Activated naive CD4-positive, alpha-beta T cell treated with anti-CD3 and anti-CD28 coated beads, Interleukin-2, amount 50 U/mL, for 16 hours (primary cell): ENCODE measurements at places on chromosomes 7 and 10.

DNA sequence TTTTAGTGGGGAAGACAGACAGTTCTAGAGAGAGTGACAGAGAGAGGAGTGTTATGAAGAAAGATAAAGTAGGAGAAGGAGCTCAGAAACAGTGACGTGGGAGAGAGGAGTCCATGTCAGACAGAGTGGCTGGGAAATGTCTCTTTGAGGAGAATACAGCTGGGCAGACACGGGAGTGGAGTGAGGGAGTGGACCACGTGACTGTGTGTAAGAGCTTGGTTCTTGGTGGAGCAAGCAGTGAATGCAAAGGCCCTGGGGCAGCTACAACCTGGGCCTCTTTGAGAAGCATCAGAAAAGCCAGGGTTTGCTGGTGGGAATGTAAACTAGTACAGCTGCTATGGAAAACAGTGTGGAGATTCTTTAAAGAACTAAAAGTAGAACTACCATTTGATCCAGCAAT is 11.9 kb upstream of the PLEKHS1 start:
- no peak for DNase-seq

- no peak for DNase-seq
Measured at GRCh38 chr10:133150226-133150625, 9.8 kb upstream of the KNDC1 start.

GRCh38 chr10:36573246-36573645 is 552.2 kb upstream of the ANKRD30A start:
- DNase-seq, result no peak

GRCh38 chr10:45461034-45461433 is 87.0 kb downstream of the ALOX5 start:
- no peak for DNase-seq

- no peak for DNase-seq
Measured at GRCh38 chr7:27364344-27364758, 121.7 kb downstream of the EVX1 start.

GRCh38 chr7:15604166-15604565 is 42.4 kb upstream of the AGMO start:
- DNase-seq, result no peak

DNA sequence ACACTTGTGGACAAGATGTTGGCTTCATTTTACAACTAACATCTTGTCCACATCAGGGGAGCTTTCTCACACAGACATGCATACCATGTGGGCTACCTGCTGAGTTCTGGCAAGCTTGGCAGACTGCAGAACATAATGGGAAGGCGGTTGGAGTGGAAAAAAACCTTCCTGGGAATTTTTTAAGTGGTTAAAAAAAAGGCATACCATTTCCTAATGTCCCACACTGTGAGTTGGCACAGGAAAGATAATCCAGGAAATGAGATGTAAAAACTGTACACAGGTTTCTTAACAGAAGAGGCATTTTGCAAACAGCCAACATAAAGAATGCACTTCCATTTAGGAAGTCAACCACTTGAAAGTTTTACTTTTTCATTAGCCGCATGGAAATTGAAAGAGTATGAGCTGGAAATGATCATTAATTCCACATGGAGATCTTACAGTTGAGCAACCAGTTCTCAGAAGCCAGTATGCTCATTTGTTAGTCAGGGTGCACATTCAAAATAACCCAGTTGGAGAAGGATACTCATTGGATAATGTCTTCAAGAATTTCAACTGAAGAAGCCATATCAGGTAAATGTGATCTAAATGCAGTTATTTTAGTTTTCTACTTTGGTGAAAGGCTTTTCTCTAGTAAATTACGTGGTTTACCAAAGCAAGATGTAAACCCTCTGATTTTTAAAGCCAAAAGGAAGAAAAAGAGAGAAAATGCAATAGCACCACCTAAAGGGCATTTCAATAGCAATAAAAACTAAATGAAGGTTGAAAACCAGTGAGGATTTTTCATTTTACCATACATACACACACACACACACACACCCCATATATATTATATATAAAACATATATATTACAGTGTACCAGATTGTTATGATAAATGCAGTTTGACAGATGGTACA is 194.0 kb downstream of the TAX1BP1 start:
- no peak for DNase-seq

DNA sequence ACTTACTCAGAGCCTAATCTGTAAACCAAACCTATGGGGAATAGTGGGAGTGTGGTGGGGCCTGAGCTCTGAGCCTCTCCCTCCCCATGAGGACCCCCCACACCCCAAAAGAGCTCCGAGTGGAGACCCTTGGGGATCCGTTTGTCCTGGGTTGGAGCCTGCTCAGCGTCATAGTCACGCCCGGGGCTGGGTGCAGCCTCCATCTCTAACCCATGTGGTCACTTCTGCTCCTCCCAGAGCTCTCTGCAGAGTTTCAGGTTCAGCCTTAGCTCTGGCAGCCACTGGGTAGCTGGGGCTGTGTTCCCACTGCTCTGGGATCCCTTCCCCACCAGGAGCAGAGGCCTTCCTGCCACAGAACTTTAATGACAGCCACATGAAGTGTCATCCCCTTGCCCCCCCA is 25.9 kb downstream of the PFKFB3 start:
- no peak for DNase-seq

GRCh38 chr7:82317257-82317721 is 126.3 kb downstream of the CACNA2D1 start:
- DNase-seq, result no peak

- DNase-seq, result no peak
Measured at GRCh38 chr10:98415731-98416119, 743 bp upstream of the PYROXD2 start.

DNA sequence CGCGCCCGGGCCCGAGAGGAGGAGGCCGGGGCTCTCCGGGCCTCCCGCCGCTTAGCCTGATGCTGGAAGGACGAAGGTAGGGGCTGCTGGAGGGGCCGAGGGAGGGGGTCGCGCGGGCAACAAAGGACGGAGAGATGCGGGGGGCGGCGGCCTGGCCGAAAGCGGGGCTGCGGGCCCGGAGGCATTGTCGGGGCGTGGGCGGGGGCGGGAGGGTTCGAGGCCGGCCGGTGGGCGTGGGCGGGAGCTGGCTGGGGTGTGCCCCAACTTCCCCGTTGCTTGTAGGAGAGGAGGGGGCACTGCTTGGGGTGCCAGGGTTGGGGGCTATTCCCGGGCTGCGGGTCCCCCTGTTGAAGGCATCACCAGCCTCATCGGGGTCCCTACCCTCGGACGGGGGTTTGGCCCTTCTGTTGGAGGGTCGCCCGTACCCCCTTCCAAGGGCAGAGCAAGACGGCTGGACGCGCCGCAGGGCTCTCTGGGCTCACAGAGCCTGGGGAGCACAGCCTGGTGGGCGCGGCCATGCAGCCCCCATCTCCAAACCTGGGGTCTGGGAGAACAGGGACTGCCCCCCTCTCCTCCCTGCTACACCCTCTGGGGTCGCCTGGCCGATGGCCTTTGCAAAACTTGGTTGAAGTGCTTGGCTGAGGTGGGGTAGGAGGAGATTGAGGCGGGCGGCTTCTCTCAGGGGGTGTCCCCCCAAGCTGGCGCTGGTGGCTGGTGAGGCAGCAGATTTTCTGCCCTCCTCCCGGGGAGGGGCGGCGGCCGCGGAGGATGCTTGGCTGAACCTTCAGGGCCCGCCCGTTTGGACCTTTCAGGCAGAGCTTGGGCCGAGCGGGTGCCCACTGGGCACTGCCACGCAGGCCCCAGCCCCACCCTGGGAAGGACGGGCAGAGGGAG is 699 bp downstream of the CLIP2 start:
- peak; percentile 34 for DNase-seq

DNA sequence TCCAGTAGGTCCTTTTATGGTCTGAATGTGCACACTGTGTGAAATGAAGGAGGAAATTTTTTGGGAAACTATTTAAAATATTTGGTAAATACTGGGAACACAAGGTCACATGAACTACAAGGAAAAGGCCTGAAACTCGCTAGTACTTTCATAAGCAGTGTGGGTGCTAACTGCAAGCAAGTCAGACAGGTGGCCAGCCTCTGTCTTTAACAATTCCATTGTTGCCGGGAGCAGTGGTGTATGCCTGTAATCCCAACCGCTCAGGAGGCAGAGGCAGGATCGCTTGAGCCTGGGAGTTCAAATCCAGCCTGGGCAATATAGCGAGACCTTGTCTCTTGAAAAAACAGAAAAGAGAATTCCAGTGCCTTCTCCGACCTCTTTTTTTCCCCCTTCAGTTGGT is 37.5 kb downstream of the SMURF1 start:
- no peak for DNase-seq

DNA sequence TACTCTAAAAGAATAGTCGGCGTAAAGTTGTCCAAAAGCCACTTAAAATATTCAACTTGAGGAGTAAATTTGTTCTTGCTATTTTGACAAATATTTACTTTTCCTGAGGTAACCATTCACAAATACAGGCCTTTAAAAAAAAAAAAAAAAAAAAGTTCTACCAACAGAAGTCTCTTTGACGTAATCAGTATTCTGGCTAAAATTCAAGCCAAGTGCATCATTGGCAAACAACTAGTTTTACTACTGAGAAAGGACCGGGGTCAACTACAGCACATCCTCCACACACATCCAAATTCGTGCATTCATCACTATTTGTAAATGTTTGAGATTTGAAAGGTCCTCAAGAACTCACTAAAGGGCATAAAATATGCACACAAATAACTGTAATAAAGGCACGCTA is 2.0 kb downstream of the OAT start:
- DNase-seq, result no peak

DNA sequence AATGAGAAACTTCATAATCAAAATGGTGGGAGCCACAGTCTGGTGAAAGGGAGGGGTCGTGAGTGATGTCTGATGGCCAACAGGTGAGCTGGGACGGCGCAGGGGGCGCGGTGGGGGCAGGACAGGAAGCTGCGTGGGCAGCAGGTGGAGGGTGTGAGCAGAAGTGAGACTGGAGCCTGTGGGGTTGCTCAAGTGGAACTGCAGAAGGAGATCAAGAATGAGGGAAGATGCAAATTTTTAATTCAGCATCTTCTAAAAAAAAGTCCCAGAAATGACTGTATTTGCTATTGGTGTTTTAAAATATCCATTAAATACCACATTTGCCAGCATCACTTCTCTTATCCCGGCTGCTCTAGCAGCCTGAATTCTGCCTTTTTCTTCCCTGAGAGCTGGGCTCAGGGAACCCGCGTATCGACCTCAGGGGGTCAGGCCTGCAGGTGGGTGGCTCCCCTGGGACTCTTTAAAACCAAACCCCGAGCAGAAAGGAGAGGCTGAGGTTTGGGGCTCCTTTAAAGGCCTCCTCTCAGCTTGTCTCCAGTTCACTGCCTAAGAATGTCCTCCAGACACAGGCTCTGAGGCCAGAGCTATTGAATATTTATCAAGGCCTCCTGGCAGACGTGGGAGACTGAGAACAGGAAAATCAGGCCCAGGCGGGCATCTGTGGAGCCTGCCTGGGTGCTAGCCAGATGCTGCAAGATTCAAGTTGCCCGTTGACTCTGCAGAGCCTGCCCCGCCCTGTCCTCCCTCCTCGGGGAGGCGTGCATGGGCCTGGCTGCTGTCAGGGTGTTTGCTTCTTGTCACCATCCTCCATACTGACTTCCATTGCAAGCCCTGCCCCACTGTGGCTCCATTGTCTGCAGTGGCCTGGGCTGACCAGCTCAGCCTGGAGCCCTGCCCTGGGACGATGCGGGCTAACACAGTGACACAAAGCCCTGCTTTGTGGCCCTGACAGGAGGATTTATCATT is 53.9 kb downstream of the SYPL1 start:
- DNase-seq, result no peak

- DNase-seq, result no peak
Measured at GRCh38 chr7:37570145-37570544, 113.4 kb upstream of the GPR141 start.

GRCh38 chr7:17342756-17343155 is 44.3 kb downstream of the AHR start:
- no peak for DNase-seq

- DNase-seq, result no peak
Measured at GRCh38 chr7:54960517-54960916, 58.3 kb upstream of the EGFR start.

GRCh38 chr10:36448760-36449691 is 676.4 kb upstream of the ANKRD30A start:
- no peak for DNase-seq

GRCh38 chr10:86391236-86391840 is 24.7 kb upstream of the GRID1 start:
- no peak for DNase-seq

- DNase-seq, result no peak
Measured at GRCh38 chr7:1372671-1373379, 86.4 kb downstream of the MICALL2 start.

DNA sequence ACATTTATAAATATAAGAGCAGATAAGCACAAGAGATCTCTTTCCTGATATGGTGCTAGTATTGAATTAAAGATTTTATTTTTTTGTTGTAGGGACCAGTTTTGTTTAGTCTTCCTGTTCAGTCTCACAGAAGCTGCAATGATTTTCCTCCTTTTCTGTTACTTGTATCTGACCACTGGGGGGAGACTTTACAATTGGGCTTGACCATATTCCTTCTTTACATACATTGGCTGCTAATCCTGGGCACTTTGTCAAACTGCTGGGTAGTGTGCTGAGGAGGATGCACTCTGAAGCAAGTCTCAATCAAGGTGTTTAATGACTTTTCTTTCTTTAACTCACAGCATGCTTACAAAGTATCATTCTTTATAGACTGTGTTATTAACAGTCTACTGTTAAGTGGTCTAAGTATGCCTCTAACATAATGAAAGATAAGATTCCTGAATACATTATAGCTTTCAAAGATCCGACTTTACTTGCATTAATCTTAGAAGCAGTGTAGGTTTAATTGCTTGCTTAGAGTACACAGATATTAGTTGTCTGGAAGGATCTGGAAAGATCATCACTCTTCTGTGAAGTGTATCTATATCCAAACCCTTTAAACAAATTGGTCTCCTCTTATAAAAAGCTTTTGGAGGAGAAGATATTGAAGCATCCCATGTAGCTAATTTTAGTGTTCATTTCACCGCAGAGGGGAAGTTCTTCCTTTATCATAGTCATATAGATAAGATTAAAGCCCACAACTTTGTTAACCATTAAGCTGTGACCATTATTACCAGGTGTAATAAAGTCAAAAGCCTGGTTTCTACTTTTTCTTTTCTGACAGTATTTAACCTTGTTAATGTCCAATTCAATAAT is 3.1 kb downstream of the PALS2 start:
- no peak for DNase-seq

DNA sequence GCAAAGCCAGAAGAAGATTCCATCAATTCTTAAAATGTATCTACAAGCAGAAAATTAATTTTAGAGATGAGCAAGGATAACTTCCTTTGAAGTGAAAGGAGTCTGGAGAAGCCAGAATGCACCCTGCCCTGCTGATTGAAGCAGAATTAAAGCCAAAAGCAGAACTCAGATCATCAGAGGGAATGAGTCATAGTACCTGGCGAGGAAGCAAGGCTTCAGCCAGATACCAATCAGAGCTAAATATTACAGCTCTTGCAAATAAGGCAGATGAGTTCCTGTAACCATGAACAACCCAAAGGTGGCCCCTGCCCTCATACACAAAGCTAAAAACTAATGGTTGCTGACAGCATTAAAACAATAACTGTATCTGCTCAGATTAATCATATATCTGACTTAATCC is 10.4 kb downstream of the HTR7 start:
- no peak for DNase-seq

- peak; percentile 18 for DNase-seq
Measured at GRCh38 chr7:22146961-22147512, 201.3 kb upstream of the CDCA7L start.

GRCh38 chr10:101588879-101589278 is 758 bp downstream of the DPCD start:
- no peak for DNase-seq
